ENCODE measurements at places on chromosomes 4 and X.

DNA sequence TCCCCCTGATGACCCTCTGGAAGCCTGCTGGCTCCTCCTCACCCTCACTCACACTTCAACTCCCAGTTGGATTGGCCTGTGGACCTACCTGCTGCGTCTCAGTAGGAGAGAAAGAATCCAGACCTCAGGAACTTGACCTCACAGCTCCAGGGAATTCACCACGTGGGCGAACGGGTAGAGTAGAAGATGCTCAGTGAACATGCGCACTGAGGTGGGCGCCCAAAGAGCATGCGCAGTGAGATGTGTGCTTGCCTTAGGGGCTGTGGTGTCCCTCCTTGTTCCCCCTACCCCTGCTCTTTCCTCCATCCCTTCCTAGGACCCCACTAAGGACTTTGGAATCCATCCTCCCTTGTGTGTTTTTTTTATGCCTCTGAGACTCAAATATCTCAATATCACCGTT is 12.9 kb downstream of the FOXR2 start:
- DNase-seq: no peak

DNA sequence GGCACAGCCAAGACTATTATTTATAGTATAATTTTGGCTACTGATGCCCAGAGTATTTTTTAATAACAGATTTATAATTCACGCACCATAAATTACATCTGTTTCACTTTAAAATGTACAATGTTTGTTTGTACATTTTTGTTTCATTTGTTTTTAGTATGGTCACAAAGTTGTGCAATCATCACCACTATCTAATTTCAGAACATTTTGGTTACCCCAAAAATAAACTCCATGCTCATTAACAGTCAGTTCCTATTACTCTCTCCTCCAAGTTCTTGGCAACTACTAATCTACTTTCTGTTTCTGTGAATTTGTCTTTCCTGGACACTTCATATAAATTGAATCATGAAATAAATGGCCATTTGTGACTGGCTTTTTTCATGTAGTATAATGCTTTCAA is 176.7 kb downstream of the SH3BGRL start:
- no peak for DNase-seq

- no peak for DNase-seq
These were observed 11.3 kb downstream of the CXorf58 start for GRCh38 chrX:23919148-23919547.

DNA sequence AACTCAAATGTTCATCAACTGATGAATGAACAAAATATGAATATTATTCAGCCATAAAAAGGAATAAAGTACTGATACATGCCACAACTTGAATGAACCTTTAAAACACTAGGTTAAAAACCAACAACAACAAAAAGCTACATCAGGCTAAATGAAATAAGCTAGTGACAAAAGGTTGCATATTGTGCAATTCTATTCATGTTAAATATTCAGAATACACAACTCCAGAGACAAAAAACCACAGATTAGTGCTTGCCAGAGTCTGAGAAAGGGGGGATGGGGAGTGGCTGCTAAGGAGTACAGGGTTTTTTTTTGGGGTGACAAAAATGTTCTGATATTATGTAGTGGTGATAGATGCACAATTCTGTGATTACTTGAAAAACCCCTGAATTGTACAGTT is 58.5 kb downstream of the HAUS3 start:
- DNase-seq: no peak

- no peak for DNase-seq
These were observed 12.2 kb downstream of the PLAC1 start for GRCh38 chrX:134645936-134646543.

GRCh38 chr4:170400361-170400760 is 310.6 kb upstream of the AADAT start:
- no peak for DNase-seq

GRCh38 chr4:149997881-149998421 is 80.3 kb upstream of the DCLK2 start:
- no peak for DNase-seq

DNA sequence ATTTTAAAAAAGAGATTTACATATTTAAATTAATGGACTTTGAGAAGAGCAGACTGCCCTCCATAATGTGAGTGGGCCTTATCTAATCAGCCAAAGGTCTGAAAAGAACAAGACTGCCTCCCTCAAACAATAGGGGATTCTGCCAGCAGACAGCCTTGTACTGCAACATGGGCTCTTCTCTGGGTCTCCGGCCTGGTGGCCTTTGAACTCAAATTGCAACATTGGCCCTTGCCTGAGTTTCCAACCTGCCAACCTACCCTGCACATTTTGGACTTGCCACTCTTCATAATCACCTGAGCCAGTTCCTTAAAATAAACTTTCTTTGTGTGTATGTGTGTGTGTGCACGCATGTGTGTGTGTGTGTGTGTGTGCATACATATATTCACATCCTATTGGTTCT is 90.8 kb upstream of the OTUD4 start:
- DNase-seq: no peak

- DNase-seq: no peak
These were observed 16.4 kb downstream of the MBNL3 start for GRCh38 chrX:132472397-132472796.

DNA sequence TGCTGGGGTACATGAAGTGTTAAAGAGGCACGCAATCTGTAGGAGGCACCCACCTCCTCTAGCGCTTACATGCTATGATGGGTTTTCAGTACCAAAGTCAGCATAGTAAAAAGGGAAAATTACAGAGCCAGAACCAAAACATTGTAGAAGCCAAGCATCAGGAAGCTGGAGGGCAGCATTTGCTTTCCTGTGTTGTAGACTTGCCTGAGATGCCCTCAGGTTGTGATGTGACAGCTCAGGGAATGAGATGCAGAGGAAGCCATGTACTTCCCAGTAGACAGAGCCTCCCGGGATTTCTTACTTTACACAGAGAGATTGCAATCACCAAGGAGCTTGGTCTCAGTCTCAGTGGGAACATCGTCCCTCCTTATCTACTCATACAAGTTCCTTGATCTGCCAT is 161.5 kb downstream of the ARAP2 start:
- no peak for DNase-seq

DNA sequence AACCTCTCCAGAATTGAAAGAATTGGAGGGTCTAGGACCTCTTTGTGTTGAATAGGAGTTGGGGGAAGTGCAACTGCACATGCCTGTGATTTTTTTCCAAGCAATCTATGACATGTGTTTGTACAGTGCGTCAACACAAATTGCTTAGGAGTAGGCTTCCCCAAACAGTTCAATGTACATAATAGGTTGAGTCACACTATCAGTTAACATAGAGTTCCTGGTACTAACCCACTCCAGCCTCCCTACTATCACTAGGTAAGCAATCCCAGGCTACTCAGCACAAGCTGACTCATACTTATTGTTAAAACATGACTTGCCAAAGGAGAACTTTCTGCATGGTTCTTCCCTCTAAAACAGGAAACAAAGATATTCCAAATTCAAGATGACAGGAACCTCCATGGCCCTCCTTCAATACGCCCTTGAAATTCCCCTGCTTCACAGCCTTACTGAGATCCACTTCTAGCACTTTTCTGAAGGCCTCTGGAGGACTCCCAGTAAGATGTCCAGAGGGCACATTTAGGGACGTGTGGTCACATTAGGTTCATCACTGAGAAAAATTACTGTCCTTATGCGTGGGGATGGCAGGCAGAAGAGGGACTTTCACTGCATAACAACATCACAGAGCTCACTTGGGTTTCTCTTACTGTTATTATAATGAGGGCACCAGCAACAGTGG is 8.4 kb upstream of the VSIG1 start:
- DNase-seq: no peak

GRCh38 chr4:147994491-147995385 is 262.9 kb downstream of the ARHGAP10 start:
- no peak for DNase-seq

GRCh38 chr4:81343046-81343445 is 128.0 kb upstream of the PRKG2 start:
- DNase-seq: no peak

DNA sequence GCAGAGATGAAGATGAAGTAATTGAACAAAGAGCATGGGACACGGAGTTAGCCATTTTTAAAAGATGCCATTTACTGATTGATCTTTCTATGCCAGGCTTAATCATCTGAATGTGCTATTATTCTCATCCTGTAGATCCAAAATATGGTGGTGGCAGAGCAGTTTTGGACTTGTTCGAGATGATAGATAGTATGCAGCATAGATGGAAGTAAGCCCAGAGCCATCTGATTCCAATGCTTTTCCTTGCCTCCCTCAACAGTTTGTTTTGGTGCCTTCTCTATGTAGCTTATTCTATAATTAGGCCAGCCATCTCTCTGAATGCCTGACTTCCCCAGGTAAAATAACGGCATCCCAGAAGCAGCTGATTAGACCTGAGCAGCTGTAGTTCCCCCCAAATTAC is 152.6 kb upstream of the CLNK start:
- DNase-seq: no peak

- no peak for DNase-seq
These were observed 7.5 kb downstream of the TMEM144 start for GRCh38 chr4:158217763-158218162.

DNA sequence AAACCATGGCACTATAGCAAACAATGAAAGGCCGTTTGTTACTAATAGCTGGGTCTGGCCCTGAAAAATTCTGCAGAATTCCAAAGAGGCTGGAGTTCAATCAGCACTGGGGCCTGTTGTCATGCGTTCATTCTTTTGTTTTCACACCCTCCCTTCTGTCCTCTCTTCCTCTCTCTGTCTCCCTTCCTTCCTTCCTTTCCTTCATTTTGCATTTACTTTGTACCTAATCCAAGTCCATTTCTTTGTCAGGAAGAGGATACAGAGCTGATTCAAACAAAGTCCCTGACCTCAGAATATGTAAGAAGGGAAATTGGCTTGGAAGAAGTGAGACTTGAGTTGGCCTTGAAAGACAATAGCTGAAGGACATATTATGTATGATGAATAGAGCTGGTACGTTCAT is 119.6 kb upstream of the LDB2 start:
- no peak for DNase-seq

DNA sequence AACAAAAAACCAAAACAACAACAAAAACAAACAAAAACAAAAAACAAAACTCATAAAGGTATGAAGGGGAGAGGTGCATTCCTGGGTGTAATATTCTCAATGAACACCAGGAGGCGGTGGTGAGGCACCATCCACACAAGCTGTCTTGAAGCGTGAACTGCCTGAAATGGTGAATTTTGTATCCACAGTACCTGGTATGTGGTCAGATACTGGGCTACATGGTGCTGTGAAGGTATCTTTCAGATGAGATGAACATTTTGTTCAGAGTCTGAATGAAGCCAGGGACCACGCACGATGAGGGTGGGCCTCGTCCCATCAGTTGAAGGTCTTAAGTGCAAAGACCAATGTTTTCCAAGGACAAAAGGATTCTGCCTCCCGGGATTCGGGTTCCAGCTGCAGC is 58.5 kb downstream of the ASMT start:
- peak; percentile 14 for DNase-seq

GRCh38 chrX:10062980-10063379 is 93.8 kb upstream of the CLCN4 start:
- no peak for DNase-seq

- DNase-seq: no peak
These were observed 21.1 kb downstream of the CTBP1 start for GRCh38 chr4:1227816-1228215.

GRCh38 chrX:43349363-43349762 is 306.7 kb upstream of the MAOA start:
- DNase-seq: no peak

DNA sequence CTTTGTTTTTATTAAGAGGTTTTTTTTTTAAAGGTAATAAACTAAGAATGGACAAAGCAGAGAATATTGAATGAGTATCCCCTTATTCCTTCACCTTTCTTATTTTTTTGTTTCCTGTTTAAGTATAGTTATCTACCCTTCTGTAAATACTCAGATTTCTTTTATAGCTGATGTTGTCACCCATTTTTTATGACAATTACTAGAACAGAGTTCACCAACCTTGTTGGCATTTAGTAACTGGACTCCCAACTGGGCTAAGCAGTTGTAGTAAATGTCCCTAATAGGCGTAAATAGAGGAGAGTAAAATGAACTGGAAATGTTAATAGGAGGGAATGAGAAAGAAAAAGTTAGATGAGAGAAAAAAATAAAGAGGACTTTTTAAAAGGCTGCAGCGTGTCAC is 9.8 kb downstream of the PDLIM5 start:
- no peak for DNase-seq

DNA sequence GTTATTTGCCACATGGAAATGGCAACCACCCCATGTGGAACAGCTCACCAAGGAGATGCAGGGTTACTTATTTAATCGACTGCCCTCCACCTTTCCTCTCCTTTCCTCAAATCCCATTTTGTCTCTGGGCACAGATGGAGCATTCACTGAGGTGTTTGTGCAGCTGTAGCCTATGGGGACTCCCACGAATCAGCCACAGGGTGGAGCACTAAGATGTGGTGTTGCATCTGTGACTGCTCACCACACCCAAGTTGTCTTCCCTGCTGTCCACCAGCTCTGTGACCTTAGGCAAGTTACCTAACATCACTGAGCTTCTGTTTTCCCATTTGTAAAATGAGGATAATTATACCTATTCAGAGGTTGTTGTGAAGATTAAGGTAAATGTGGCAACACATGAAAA is 252.4 kb upstream of the CPEB2 start:
- DNase-seq: peak; percentile 0

GRCh38 chrX:70231666-70232065 is 2.8 kb upstream of the AWAT1 start:
- DNase-seq: no peak

- no peak for DNase-seq
These were observed 117.3 kb downstream of the CPZ start for GRCh38 chr4:8709729-8710360.

GRCh38 chr4:77052352-77052751 is 23.4 kb downstream of the CCNI start:
- no peak for DNase-seq

DNA sequence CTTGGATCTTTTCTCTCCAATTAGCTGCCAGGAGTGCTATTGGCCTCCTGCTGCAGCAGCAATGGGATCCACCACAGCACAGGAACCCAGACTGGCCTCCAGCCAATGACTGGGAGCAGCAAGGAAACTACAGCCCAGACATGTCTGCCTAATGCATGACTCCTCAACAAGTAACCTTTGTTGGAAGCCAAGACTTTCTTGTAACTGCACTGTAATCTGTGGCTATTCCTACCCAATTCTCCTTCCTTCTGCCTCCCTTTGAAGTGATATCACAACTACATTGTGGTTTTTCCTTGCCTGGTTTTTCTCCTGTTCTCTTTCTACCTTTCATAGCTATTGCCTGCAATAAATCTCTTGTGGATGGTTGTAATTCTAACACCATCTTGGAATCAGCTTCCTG is 39.8 kb downstream of the SNCA start:
- no peak for DNase-seq

GRCh38 chr4:85774489-85774888 is 299.5 kb downstream of the ARHGAP24 start:
- DNase-seq: no peak

DNA sequence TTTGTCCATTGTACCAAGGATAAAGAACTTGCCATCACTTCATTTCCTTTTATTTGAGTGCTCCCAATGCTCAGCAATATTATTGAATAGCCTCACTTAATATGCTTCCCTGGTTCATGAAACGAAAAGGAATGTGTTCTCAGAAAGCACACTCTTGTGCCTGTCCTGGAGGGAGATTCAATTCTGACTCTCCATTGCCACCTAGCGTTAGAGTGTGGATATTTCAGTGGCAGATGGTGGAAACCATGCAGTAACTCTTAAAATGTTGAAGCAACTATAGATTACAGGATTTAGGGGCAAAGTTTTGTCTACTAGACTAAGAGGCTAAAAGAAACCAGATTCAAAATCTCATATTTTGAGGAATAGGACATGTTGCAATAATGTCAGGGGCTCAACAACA is 36.0 kb downstream of the GAB3 start:
- DNase-seq: no peak

- DNase-seq: no peak
These were observed 944.4 kb upstream of the GRID2 start for GRCh38 chr4:91359041-91360031.

GRCh38 chrX:153537526-153538295 is 20.3 kb downstream of the ATP2B3 start:
- no peak for DNase-seq

All from NK-92 treated with Interleukin-12 subunit alpha and Interleukin-12 subunit beta, amount 100 ng/mL, for 24 hours (cell line).